Substantia nigra (tissue), 51 donors: ENCODE measurements at places on chromosomes 5 and 9.
A peak's percentile ranks its signal among the peaks of the same experiment; 100 is the strongest.

DNA sequence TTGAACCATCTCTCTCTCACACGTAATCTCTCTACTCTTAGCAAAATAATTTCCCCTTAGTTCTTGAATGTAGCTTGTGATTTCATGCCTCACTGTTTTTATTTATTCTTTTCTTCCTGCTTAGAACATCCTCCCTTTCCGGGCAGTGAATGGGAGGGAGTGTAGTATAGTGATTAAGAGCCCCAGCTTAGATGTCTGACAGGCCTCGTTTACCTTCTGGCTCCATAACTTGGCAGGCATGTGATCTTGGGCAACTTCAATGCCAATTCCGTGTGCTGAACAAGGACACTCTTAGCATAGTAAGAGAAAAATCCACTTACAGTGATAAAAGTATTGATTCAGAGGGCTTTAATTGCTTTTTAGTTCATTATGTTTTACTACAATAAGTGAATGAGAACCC is 96.3 kb upstream of the TNPO1 start:
- no peak for DNase-seq

DNA sequence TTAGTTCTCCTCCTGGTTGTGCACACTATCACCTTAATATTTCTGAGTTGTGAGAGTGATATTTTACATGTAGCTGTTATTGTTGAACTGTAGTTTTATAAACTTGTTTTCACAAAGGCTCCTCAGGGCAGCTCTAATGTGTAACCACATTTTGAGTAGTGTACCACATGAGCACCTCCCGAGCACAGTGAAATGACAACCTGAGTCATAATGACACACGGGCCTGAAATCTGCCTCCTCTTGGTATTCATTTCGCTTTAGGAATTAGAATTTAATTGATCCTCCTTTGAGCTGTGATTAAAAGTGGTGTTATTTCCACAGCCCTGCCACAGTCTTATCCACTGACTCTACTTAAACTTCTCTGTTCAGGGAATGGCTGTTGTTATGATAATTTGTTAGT is 7.9 kb downstream of the MTRR start:
- DNase-seq = no peak

GRCh38 chr5:124492444-124493224 is 253.8 kb downstream of the ZNF608 start:
- no peak for DNase-seq

DNA sequence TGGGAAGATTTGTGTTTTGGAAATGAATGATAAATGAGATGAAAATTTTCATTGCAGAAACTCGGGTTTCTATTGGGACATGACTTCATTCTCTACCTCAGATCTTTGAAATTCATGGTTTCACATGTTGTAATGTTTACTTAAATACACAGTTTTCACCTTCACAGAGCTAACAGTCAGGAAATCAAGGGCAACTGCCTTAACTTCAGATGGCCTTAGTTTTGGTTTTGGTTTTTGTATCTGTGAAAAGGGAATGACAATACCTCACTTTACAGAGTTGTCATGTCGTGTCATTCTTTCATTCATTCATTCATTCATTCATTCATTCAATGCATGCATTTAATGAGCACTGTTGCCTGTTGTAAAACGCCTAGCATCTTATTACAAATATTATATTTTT is 41.9 kb downstream of the NIM1K start:
- no peak for DNase-seq

DNA sequence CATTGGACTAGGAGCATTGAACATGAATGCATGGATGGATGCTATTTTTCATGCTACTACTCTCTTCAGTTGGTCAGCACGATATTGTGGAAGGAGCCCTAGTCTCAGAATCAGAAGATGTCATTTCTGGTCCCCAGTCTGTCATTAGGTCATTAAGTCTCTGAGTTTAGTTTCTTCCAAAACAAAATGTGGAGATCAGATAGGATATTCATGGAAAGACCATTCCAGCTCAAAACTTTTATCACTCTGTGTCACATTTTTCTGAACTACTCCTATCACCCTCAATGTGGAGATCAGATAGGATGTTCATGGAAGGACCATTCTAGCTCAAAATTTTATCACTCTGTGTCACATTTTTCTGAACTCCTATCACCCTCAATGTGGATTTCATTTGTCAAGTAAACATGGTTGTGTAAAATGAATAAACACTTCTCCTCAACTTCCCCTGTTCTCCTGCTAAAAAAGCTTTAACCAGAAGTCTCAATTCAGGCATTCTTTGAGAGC is 296.8 kb downstream of the MRPS30 start:
- no peak for DNase-seq

DNA sequence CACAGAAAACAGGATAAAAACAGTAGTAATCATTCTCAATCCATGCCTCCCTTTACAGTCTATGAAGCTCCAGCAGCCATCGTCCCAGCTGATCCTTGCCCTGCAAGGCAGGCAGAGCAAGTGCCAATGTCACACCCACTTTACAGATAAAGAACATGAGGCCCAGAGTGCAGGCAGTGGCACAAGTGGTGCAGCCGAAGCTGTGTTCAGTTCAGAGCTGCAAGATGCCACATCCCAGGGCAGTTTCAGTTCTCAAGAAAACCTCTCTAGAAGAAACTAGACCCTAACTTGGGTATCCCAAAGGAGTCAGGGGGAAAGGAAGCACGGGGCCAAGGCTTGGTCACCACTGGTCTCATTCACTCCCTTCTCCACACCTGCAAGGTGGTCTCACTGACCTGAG is 34.6 kb upstream of the CPLX2 start:
- no peak for DNase-seq

GRCh38 chr5:54667136-54667535 is 149.6 kb downstream of the SNX18 start:
- DNase-seq = no peak

DNA sequence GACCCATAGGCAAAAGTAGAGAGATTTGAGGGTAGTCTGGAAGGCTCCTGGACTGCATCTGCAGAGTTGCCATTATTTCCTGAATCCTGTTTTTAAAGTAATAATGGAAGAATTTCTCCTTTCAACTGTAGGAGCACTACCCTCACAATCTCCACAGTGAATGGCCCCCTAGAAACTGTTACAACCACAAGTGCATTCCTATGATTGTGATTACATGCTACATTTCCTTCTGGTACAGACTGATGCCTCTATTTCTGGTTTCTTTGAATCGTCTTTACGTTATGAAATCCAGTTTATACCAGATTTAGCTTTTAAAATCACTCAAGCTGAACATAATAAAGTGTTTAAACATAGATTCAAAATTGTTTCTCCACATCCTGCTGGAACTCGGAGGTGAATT is 49.4 kb downstream of the FRMPD1 start:
- DNase-seq = no peak

GRCh38 chr9:6917162-6917561 is 159.4 kb downstream of the KDM4C start:
- no peak for DNase-seq

- DNase-seq = no peak
Measured at GRCh38 chr9:122100756-122101155, 7.6 kb upstream of the TTLL11 start.

DNA sequence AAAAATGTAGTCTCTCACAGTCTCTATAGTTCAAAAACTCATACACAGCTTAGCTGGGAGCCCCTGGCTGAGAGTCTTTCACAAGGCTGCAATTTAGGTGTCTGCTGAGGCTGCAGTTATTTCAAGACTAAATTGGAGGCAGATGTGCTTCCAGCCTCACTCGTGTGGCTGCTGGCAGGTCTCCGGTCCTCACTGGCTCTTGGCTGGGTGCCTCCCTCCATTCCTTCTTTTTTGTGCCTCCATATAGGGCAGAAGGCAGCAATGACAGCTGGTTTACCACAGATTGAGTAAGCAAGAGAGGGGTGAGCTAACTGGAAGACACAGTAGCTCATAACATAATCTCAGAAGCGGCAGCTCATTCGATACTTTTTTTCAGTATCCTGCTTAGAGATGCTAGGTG is 2167.7 kb upstream of the WWC1 start:
- DNase-seq = no peak

GRCh38 chr5:150603052-150603451 is 37.4 kb upstream of the SYNPO start:
- no peak for DNase-seq

DNA sequence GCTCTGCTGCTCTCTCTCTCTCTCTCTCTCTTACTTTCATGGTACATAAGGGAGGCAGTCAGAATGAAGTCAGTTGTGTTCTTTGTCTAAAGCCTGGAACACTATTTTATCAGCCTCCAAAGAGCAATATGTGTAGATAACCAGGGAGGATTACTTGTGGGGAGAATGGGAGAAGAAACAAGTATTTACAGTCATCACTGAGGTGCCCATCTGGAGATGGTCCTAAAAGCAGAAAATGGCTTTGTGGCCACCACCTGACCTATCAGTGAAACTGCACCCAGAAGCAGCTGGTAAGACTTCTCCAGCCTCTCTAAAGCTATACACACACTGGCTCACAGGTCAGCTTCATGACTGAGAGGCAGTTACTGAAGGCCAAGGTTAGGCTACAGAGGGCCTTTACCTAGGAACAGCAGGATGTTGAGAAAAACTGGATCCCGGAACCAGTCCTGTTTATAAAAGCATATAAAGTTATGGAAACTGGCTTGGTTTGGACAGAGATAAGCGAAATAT is 75.1 kb downstream of the MRPS27 start:
- peak; percentile 31 for DNase-seq

GRCh38 chr5:53882006-53882675 is 321.7 kb downstream of the NDUFS4 start:
- DNase-seq = no peak

DNA sequence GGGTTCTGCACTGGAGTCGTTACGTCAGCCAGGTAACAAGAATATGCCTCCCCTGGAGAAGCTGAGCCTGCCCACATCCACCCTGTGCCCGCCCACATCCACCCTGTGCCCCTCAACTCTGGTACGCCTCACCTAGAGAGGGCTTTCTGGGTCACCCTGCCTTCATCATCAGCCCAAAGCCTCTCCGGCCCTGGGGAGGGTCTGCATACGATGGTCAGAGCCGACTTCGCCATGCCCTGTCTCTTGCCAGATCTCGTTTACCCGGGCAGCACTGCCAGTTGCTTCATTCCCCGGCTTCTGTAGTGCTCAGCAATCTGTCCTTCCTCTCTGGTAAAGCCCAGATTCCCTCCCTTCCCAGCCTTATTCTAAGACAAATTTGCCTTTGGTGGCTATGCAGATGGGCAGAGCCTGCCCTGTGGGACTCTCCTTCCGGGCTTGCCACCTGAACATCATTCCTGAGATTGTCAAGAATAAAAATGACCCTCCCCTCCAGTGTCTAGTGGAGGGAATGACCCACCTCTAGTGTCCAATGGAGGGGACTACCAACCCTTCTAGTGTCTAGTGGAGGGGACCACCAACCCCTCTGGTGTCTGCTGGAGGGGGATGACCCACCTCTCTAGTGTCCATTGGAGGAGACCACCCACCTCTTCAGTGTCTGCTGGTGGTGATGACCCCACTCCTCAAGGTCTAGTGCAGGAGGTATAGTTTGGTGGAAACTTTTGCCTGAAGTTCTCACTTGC is 3.4 kb downstream of the PLEKHG4B start:
- no peak for DNase-seq

GRCh38 chr9:88951155-88951542 is 40.1 kb upstream of the S1PR3 start:
- no peak for DNase-seq

- DNase-seq = no peak
Measured at GRCh38 chr9:9108641-9109040, 1309.1 kb upstream of the DMAC1 start.

- DNase-seq = peak; percentile 65
Measured at GRCh38 chr5:18465833-18466681, 831.8 kb downstream of the TAF11L14 start.

DNA sequence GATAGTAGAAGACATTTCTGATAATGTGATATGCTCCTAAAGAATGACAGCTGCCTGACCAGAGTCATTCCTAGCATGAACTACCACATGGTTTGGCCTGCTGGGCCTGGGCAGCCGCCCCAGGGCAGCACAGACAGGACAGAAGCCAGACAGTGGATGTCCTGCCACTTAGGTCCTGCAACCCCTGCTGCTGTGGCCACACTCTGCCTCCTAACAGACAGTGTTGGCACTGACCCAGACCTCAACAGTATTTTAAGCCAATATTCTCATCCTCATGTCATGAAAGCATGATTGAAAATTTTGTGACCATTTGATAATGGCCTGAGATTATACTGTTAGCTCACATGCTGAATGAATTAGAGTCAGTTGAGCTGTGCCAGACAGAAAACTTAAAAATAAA is 15.8 kb downstream of the CENPP start:
- DNase-seq = no peak

- no peak for DNase-seq
Measured at GRCh38 chr5:16921211-16921610, 14.9 kb downstream of the MYO10 start.

DNA sequence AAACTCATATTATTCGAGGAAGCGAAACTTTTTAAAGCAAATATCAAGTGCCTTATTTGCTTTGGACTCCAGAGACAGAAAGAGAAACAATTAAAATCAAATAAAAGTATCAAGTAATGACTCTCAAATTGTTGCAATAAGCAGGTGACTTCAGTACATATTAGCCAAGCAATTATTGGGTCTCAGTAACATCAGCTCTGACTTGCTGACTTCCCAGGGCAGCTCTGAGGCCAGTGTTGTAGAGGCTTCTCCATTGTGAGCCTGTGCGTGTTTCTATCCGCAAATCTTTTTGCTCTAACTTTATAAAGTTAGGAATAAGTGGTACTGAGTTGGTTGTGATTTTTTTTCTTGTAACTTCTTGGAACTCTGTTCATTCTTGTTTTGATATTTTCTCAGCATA is 186.8 kb upstream of the PRLR start:
- no peak for DNase-seq

DNA sequence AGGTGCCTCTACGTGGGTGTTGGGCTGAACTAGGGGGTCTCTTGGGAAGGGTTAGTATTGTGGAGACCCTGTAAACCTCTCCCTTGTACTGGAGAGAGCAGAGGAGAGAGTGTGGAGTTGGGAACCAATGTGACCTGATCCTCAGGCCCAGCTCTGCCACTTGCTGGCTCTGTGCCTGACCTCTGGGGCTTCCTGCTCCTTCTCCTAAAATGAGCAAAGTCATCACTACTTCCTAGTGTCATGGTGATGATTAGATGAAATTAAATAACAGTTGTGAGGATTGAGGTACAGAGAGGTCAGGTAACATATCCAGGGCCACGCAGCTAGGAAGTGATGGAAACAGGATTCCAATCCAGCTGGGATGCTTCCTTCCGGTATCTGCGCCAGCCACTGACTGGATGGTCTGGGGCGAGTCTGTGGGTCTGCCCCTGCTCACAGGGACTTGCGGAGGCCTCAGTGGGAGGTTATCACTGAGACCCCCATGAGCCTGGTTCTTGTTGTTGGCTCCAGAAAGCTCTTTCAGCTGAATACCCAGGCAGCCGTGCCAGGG is 9.2 kb downstream of the GALNT10 start:
- DNase-seq = no peak

GRCh38 chr9:34365282-34365681 is 11.4 kb downstream of the MYORG start:
- DNase-seq = no peak
